ENCODE measurements at places on chromosomes 4 and X.

DNA sequence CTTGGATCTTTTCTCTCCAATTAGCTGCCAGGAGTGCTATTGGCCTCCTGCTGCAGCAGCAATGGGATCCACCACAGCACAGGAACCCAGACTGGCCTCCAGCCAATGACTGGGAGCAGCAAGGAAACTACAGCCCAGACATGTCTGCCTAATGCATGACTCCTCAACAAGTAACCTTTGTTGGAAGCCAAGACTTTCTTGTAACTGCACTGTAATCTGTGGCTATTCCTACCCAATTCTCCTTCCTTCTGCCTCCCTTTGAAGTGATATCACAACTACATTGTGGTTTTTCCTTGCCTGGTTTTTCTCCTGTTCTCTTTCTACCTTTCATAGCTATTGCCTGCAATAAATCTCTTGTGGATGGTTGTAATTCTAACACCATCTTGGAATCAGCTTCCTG lies 39.8 kb downstream of the SNCA start:
- peak; percentile 56 for DNase-seq

GRCh38 chr4:152970102-152970820 lies 34.1 kb downstream of the FHDC1 start:
- DNase-seq, result peak; percentile 74

DNA sequence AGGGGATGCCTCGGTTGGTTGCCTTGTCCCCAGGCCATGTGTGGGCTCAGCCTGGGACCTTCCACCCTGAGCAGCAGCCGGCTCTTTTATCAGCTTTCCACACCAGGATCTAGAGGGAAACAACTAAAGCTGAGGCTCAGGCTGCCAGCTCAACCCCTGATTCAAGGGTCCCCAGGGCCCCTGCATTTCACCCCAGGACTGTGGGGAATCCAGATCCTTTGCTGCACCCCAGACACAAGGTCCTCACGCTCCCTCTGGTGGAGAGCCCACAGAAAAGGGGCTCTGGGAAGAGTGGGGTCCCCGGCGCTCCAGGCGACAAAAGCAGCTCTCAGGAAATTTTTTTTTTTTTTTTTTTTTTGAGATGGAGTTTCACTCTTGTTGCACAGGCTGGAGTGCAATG lies 64.3 kb downstream of the ZFYVE28 start:
- DNase-seq, result no peak

DNA sequence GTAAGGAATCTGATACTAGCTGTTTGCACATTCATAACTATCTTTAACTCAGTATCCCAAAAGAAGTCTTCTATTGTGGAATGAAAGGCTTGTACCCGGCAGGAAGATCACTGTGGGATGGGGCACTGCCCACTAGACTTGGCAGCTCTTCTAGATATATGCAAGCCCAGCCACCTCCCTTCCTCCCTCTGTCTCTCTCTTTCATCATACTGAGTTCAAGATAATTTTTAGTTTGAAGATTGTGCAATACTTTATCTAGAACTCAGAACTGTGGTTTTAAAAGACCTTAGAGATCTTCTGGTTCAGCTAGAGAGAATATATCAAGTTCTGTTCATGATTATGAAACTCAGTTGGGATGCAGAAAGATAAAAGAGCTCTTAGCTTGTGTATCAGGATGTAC lies 22.5 kb upstream of the GPR34 start:
- DNase-seq, result no peak

DNA sequence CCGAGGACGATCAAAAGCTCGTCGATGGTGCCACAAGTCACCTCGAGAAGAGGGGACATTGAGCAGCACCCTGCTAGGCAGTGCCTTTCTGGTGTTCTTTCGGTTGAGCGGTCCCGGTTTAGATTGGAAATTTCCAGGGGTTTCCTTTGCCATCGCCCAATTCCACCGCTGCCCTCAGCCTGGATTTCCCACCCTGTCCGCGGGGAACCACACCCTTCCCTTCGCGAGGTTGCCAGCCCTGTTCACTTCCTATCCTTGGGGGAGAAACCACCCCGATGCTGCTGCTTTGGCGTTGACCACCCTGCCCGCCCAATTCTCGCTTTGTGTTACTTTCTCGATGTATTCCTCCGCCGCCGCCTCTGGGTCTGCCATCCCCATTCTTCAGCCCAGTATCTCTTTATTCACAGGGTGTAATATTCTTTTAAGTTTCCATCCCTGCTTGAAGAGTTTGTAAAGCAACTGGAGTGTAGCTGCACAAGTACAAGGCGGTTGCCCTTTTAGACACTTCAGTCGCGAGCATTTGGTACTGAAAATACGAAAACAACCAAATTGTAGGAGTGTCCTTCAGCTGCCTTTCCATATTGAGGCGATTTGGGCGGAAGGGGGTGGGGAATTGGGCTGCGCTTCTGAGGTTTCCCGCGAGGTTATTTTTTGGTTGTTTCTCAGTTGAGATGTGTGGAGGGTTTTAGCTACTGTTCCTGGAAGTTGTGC lies 1.1 kb downstream of the OGT start:
- no peak for DNase-seq

DNA sequence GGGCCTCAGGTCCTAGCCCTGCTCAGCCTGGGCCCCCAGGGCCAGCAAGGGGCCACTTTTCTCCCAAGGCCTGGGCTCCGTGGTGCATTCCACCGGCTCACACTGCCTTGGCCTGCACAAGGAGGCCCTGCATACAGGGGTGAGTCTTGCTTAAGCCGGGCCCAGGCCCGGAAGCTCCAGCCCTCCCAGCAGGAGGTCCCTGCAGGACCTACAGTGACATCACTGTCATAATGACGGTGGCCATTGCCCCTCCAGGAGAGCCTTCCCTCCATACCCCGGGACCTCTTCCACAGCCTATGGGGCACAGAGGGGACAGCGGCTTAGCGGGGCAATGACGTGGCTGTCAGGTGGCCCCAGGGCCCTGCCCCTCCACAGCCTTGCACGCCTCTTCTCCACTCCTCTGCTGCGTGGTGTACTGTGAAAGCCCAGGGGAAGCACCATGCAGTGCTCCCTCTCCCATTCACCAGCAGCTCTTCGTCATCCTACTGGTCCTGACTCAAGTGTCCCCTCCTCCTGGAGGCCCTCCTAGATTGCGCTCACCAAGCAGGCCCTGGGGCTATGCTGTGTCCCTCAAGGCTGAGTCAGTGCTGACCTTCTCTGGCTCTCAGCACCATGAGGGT lies 32.3 kb upstream of the AFAP1 start:
- DNase-seq, result no peak

DNA sequence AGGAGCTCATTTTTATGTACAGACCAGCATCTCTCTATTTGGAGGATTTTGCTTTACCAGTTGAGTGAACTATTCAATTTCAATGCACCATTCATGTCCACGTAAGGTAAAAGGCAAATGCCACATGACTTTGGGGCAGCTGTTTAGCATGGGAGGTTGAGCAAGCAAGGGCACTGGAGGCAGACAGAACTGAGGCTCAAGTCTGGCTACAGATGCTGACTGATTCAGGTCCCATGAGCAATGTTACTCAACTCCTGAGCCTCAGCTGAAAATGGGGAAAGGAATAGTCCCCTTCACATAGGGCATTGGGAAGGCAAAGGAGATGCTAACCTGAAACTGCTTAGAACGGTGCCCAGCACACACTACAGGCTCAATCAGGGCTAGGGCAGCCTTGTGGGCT lies 93.0 kb upstream of the MTM1 start:
- DNase-seq, result no peak

GRCh38 chrX:43949669-43950068 lies 23.5 kb downstream of the NDP start:
- no peak for DNase-seq

- DNase-seq, result no peak
Measured at GRCh38 chr4:103424853-103425252, 226.7 kb upstream of the CENPE start.

DNA sequence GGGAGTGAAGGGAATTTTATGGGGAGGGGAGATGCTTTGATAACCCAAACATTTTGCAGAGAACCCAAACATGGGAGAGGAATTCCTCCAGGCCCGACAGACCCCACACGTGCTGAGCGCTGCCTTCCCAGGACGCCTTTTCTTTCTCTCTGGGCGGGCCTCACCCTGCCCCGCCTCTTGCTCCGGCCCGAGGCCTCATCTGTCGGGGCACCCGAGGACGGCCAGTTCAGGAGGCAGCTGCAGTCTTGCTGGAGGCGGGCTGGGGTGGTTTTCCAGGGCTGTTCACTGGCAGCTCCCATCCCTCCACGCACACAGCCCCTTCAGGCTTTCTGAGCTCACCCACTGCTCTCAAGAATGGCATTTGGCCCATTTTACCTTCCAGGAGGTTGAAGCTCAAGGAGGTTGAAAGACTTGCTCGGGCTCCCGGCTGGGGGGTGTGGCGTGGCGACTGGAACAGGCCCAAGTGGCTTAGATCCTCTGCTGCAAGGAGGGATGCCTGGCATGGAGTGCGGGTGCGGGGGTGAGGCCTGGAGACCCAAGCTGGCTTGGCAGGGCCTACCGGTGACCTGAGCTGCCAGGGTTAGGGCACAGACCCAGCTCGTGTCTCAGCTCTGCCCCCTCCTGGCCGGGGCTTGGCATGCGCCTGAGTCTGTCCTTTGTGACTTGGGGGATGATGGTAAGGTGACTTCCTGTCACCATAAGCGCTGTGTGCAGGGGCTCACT lies 99.2 kb downstream of the PSAPL1 start:
- no peak for DNase-seq

GRCh38 chrX:19870710-19871490 lies 16.5 kb downstream of the SH3KBP1 start:
- no peak for DNase-seq

GRCh38 chr4:54852054-54852453 lies 194.3 kb downstream of the KIT start:
- DNase-seq, result no peak

GRCh38 chr4:42112846-42113245 lies 39.6 kb downstream of the BEND4 start:
- no peak for DNase-seq

DNA sequence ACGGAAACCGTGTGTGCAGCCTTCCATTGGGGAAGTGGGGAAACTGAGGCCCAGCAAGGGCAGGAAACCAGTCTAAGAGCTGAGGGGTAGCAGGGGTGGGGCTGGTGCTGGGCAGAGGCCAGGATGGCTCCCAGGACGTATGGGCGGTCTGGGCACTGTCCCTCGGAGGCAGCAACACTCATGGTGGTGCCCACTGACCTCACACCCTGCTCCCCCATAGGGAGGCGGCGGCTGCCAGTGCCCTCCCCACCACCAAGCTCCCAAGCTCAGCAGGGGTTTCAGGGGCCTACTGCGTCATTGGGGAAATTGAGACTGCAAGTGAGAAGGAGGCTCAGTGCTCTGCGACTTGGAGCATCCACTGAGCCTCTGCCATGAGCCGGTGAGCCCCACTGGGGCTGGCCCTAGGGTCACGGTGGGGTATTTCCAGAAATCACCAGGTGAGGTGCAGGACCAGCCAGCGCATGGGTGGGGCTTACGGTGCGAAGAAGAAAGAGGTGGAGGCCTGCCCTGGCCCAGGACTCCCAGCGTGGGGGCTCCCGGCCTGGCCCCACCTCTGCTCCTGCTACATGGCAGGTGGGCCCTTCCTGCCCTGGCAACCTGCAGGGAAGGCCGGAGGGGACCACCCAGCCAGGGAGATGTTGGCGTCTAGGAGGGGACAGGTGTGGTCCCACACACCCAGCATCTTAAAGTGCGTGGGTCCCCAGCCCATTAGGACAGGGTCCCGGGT lies 915 bp downstream of the MSANTD1 start:
- DNase-seq, result no peak

GRCh38 chr4:20532871-20533870 lies 167.1 kb upstream of the PACRGL start:
- no peak for DNase-seq

DNA sequence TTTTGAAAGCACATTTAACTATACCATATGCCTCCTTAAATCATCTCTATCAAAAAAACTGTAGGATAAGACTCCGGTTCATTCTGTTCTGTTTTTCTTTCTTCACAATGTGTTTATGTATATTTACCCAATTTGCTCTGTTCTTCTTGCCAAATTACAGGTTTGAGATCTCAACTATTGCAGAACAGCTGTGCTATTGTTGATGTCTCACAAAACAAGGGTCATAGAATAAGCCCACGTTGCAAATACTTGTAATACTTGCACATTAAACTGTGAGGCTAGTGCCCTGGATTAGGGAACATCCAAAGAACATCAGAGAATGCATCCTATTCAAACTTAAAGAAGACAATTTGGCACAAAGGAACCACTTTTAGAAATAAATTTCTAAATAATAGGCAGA lies 45.4 kb downstream of the ANTXR2 start:
- DNase-seq, result no peak

GRCh38 chr4:6749340-6750171 lies 33.0 kb upstream of the KIAA0232 start:
- DNase-seq, result no peak

Measured in retinal pigment epithelial cell (primary cell).